Activated B cell treated with CpG ODN at 0.5 μM for 24 hours (primary cell): ENCODE measurements at places on chromosomes 7 and 10. TPM values are rescaled to one million over a fixed set of nuclear protein-coding genes. Genes with fewer than 3 reads are reported as not detected.

The LIPN gene
- 0.24 and 0.27 TPM in 2 replicates for total RNA-seq

GRCh38 chr7:134422008-134422407 lies 36.9 kb downstream of the AKR1B1 start:
- DNase-seq: no peak

DNA sequence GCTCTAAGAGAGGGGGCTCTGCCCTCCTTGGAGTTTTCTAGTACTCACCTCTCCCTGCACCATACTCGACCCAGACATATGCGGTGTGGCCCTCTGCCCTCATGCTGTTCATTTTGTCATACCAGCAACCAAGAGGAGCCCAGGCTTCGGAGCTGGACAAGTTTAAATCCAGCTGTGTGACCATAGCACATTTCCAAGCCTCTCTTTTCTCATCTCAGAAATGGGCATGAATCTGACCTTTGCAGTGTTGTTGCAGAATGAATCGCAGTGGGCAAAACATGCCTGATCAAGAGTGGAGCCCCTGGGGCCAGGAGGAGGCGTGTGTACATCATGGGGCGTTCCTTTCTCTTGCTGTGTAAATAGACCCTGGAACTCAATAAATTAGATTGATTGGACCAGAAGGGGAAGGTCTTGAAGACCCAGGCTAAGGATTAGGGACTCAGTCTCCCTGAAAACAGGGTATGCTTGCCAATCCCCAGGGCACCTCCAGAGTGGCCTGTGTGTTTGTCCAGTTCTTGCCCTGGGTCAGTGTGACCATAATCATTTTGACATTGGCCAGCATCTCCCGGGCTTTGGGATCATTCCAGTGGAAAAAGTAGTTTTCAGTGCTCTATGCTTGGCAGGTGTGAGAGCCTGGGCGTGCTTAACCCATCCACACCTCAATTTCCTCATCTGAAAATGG lies 59.6 kb downstream of the ZMIZ1 start:
- DNase-seq: no peak

DNA sequence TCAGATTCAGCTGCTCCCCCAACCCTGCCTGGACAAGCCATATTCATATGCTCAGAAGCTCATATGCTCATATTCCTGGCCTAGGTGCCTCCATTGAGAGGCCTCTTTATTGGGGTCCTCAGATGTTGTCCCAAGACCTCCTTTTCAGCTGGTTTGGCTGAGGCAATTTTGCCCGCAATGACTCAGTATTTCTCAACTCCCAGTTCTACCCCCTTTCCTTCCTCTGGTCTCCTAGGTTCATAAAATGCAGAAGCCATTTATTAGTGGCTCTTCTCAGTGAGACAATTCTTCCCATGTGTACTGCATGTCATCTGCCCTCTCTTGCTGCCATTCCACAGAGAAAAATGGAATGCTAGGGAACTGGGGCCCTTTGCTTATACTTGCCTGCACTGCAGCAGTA lies 110.7 kb downstream of the INHBA start:
- DNase-seq: no peak
